Fibroblast of skin of scalp (primary cell): ENCODE measurements at places on chromosomes 2 and 18.

- peak; percentile 68 for DNase-seq
Observed at GRCh38 chr2:237673130-237674001, 46.0 kb downstream of the LRRFIP1 start.

DNA sequence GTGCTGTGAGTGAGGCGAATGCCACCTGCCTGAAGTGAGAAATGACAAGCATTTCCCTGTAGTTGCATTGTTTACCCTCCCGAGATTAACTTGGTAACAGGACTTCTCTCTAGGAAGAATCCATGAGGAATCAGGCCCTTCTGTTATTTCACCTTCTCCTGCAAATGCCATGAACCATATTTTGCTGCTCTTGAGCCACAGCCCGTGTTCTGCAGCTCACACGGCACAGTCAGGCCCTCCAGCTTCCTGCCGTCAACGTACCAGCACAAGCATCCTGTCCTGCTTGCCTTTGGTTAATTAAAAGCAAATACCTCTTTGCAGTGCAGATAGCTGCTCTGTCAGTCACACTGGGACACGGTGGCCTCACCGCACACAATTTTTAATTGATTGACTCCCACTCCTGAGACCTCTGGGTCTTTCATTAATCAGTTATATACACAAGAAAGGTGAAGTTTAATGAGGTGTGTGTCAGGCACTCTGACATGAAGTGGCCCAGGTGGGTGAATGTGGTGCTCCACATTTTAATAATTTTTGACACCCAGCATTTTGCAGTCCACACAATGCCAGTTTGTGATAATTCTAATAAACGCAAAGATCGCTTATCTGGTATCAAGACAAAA lies 95.3 kb upstream of the ASB18 start:
- DNase-seq, result no peak

DNA sequence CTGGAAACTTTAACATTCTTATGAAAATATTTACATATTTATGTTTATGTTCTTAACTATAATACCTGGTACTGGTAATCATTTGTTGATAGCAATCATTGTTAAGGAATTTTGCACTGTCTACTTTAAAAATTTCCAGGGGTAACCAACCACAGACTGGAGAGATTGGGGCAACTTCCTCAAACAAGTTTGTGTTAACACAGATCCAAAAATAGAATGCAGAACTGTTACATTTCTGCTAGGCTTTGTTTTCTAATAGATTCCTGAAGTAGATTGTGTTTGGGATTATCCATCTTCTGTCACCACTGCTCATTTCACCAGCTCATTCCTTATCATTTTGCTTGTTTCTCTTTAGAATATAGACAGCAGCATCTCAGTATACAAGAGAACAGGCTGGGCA lies 23.7 kb downstream of the RNF125 start:
- no peak for DNase-seq

DNA sequence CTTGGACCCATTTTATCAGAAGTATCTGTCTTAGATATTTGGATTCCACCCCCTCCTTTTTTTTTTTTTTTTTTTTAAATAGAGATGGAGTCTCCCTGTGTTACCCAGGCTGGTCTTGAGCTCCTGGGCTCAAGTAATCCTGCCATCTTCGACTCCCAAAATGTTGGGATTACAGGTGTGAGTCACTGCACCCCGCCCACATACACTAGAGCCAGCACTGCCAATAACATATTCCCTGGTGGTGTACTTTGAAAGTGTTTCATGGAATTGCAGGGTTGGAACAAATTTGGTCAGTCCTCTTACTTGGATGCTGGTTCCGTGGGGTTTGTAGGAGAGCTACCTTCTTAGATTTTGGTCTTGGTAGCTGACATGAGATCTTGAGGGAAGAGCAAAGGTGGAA lies 15.0 kb downstream of the PDCL3 start:
- DNase-seq, result no peak

- DNase-seq, result no peak
Observed at GRCh38 chr18:24200494-24201290, 61.8 kb downstream of the CABYR start.

DNA sequence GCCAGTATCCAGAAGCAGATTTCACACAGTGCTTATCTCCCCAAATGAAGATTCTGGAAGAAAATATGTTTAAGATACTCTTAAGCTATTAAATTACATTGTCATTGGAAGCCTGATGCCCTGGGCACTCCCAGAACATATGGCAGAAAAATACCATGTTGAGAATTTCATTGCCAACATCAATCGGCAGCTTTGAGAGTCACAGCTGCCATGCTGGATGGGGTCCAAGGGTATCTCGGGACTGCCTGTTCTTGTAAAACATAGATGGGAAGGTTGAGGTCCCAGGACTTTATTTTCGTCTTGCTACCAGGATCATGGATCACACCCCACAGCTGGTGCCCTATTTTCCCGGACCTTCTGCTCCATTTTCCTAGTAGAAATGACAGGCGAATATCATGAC lies 632.5 kb downstream of the SUCLG1 start:
- no peak for DNase-seq

DNA sequence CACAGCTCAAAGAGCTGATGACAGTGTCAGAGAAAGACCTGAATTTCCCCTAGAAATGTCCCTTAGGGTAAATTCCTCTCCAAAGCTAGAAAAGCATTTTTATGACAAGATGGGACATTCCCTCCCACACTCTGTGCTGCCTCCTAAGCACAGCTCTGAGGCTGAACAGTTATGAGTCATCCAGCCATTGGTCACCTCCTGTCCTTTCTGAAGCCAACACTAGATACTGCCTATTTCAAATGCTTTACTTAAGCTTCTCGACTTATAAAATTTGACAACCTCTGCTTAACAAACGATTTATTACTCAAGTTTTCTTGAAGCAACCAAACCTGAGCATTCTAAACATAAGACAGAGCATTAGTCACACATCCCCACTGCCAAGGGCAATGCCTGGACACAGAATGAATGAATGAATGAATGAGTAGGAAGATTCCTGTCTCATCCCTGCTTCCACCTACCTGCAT lies 35.4 kb downstream of the B4GALT6 start:
- DNase-seq, result peak; percentile 20
